ENCODE measurements at places on chromosomes 12 and 14. TPM values are rescaled to one million over a fixed set of nuclear protein-coding genes. Genes with fewer than 3 reads are reported as not detected.

- DNase-seq: no peak
Measured at GRCh38 chr14:58794993-58795762, 157.4 kb downstream of the DACT1 start.

DNA sequence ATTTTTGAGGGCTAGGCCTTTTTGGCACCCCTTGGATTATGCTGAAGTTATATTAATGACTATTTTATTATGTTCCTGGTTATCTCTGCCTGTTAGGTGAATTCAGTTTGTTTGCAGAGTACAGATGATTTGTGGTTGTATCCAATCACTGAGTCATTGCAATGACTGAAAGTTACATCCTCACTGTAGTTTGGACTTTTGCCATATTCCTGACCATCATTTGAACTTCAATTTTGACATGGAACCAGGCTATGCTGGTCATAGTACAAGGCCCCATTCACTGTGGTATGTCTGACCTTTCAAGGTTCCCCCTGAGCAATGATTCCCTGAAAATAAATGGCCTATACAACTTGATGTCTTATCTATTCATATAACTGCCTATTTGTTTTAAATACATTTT, 621.0 kb downstream of the CCER1 start:
- DNase-seq: no peak

GRCh38 chr12:2233034-2233433, 180.2 kb downstream of the CACNA1C start:
- DNase-seq: no peak

GRCh38 chr14:59787045-59787674, 83.4 kb downstream of the RTN1 start:
- no peak for DNase-seq

DNA sequence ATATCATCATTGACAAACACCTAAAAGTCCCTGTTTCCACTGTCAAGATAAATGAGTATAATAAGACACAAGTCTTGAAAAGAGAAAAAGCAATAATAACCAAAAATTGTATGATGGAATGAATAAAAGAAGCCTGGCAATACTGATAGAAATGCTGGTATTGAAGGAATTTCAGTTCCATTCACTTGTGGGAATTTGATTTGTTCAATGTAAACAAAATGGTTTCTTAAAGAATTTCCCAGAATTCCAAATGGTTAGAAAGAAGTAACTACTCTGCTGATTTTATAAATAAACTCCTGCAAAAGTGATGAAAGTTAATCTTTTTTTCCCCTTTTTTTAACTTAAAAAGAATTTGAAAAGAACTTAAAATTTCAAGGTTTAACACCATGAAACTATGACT, 129.9 kb upstream of the PDZRN4 start:
- no peak for DNase-seq

GRCh38 chr14:93737634-93738033, 50.7 kb downstream of the PRIMA1 start:
- no peak for DNase-seq

SSTR1 gene
- total RNA-seq: not detected

KRT82 gene
- not detected for total RNA-seq

DMAC2L gene
- 13.3 TPM for total RNA-seq
